ENCODE measurements at places on chromosomes 1 and 21.

DNA sequence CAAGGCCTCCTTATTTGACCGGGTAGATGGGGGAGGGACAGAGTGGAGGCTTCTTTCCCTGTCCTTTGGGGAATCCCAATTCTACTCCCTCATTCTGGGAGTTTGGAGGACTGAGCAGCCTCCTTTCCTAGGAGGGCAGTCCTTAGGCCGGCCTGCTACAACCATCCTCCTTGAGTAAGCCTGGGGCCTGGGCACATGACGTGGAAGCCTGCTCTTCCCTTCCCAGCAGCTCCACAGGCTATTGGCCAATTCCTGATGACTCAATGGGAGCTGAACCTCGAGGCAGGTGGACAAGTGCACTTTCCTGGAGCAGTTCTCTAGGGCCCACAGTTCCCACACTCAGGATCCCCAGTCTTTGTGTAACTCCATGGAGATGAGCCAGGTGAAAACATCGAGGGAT, 3.1 kb downstream of the KCNA10 start:
- no peak for DNase-seq

GRCh38 chr1:234518876-234519275, 39.9 kb upstream of the TARBP1 start:
- DNase-seq = no peak

- DNase-seq = no peak
These were observed 6.7 kb upstream of the WASF2 start for GRCh38 chr1:27496604-27497155.

DNA sequence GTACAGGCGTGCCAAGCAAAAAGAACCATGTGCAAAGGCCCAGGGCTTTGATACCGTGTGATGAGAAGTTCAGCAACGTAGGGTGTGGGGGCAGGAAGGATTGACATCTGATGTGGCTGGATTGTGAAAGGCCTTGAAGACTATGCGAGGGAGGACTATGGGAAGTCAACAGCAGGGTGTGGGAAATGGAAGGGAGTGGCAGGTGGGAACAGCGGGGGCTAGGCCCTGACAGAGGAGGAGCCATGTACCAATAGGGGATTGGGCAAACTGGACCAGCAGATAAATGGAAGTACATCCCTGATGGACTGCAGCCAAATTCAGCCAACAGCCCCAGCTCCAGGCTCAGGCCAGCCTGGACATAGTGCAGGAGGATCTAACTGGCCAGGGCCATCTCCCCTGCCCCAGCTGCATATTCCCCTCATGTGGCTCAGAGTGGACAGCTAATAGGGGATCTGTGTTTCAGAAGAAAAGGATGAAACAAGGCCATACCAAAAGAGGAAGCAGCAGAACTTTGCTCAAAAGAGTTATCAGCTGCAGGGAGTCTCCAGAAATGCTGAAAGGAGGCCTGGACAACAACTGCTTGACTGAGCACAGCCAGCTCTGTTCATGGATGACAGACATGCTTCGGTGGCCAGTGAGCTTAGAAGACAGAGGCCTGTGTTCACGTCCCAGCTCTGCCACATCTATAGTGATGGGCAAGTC, 140.2 kb upstream of the SGIP1 start:
- no peak for DNase-seq

DNA sequence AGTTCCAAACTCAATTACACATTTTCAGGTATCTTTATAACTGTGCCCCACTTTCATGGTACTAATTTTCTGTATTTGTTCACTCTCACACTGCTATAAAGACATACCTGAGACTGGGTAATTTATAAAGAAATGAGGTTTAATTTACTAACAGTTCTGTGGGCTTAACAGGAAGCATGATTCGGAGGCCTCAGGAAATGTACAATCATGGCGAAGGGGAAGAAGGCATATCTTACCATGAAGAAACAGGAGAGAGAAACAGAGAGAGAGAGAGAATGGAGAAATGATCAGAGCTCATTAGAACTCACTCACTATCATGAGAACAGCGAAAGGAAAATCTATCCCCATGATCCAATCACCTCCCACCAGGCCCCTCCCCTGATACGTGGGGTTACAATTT, 874.1 kb upstream of the B3GALT2 start:
- DNase-seq = no peak

DNA sequence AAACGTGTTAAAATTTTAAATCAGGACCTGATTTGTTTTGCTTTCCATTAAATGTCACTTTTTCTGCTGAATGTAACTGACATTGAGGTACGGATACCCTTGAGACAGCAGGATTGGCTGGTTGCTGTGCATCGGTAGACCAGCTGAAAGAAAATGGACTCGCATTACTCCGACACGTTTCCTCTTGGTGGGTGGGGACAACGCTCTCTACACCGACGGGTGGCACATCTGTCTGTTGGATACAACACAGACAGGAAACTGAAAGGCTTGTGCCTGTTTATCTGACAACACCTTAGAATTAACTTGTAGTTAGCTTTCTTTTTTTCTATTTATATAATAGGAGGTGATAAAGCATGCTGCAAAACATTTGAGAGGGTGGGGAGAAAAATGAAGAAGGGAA, 19.4 kb downstream of the PRPF38A start:
- peak; percentile 69 for DNase-seq

GRCh38 chr1:41580021-41580420, 95.5 kb upstream of the EDN2 start:
- no peak for DNase-seq

GRCh38 chr1:245751726-245752470, 597.1 kb downstream of the KIF26B start:
- no peak for DNase-seq
